IMR-90 (cell line): ENCODE measurements at places on chromosomes 5 and 9.

DNA sequence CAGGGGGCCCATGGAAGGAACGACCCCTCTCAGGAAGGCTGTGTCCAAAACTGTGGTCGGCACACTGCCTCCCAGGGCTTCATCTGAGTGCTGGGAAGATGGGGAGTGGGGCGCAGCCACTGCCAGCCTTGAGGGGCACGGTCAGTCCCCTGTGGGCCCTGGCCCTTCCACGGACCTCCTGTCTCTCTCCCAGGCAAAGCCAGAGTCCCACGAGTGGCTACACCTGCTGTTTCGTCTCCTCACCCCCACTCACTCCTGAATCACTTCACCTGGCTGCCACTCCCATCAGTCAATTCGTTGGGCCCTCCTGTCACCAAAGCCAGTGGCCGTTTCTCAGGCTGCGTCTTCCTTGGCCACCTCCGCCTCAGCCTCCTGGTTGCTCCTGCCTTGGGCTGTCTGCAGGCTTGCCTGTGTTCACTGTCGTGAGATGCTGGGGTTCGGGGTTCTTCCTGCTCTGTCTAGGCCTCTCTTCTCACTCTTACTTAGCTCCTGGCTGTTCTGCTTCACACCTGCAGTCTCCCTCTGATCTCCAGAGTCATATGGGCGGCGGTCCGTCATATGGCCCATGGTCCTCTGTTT is 58.8 kb upstream of the RNF130 start:
- DNase-seq, result no peak

DNA sequence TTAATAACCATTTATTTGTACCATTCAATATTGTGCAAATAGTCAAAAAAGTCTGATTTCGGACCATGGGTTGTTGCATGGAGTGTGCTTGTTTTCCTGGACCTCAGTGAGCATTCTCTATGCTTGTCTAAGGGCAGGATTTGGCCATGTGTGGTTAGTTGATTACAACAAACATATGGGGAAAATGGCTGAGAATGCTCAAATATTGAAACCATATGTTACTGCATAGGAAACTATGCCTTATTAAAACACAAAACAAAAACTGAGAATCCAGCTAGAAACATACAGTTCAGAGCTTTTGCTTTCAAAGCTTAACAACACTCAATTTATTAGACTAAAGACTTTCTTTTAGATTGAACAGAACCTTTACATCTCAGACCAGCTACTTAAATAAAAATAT is 928.3 kb downstream of the NR2F1-AS1 start:
- peak; percentile 71 for DNase-seq

DNA sequence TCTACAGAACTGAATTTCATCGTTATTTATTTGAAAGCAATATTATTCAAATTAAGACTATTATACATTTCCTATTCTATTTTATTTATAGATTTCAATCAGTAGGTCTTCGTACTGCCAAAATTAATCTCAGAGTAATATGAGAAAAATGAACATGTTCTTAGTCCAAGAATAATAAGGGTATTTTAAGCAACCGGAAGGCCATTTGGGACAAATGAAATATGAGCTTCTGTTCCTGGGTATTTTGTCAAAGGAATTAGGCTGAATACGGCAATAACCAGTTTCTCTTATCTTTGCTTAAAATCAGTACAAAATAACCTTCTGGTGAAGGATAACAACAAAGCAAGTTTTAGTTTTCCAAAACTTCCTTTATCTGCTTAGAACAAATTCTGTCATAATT is 410.3 kb upstream of the PRR16 start:
- DNase-seq, result no peak

DNA sequence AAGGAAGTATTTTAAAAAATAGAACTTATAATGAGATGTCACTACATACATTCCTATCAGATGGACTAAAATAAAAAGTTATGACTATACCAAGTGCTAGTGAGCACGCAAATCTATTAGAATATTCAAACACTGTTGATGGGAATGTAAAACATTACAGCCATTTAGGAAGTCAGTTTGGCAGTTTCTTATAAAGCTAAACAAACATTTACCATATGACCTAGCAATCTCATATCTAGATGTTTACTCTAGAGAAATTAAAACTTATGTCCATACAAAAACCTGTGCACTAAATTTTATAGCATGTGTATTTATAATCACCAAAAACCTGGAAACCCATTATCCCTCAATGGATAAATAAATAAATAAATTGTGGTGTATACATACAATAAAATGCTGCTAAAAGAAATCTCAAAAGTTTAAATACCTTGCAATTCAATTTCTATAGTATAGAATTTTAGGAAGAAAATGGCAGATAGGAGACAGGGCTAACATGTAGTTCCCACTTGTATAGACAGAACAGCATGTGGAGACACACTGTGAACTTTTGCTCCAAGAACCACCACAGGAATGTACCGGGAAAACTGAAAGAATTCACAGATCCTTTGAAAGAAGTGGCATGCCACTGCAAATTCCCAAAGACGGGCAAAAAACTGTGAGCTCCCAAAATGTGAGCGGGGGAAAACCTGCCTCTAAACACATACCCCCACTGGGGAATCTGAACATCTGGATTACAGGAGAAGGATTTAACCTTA is 174.6 kb upstream of the SPEF2 start:
- DNase-seq, result no peak
